Activated T-cell treated with anti-CD3 and anti-CD28 coated beads for 24 hours (primary cell): ENCODE measurements at places on chromosomes 6 and 20.

DNA sequence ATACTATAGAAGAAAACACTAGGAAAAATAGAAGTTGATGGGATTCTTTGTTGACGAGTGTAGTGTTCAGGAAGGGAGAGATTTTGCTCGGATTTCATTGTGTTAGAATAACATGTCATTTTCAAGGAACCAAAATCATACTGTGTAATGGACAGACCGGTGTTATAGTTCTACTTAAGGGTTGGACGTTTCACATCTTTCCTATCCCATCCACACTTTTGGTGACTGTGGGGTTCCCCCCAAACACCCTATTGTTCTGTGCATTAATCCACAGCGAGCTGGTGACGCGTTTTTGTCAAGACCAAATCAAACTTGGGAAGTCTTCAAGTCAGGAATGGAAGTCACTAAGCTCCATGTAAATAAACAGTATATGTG is 43.3 kb downstream of the TRIM27 start:
- no peak for DNase-seq

- no peak for DNase-seq
Observed at GRCh38 chr6:39785281-39785680, 6.9 kb upstream of the DAAM2 start.

- DNase-seq: no peak
Observed at GRCh38 chr6:155400654-155400965, 55.0 kb downstream of the NOX3 start.

GRCh38 chr20:62539198-62540045 is 63.6 kb upstream of the GATA5 start:
- DNase-seq: no peak

DNA sequence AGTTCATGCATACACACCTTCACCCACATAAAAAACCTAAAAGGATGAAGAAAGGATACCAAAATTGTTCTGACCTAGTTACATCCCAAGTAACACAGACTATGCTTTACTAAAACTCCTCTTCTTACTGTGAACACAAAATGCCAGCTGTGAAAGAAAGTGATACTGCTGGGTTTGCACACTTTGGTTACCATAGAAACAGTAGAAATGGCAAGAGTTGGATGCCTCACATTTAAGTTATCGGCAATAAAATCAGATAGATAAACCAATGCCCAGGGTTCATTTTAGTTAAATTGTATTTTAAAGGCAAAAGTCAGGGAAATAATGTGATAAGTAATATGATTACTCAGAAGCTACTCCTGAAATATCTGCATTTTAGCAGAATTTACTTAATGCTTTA is 161.9 kb downstream of the CDK19 start:
- DNase-seq: no peak

- DNase-seq: no peak
Observed at GRCh38 chr6:108277831-108278230, 17.0 kb upstream of the SNX3 start.

DNA sequence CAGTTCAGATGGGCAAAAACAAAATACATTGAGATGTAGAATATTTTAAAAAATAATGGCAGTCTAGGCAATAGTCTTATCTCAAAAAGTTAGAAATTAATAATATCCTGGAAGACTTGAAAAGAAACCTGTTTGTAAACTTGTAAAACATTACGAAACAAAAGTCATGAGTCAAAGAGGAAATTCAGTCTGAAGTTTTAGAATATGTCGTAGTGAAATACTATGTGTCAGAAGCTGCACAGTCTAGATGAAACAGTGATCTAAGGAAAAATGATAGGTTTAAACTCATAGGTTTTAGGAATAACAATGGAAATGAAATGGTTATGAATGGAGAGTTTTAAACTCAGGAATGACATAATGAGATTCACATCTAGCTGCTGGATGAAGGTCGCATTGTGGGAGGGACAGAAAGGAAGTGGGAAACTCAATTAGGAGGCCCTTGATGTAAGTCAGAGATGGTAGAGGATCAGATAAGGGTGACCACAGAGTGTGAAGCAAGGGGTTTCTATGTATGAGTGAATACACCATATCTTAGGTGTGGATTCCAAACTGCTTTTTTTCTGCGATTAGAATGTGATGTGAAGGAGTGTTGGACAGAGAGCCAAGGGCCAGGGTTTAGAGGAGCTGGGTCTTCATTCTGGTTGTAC is 2.8 kb downstream of the SNRPB2 start:
- no peak for DNase-seq
